ENCODE measurements at places on chromosomes 1 and 21.
A peak's percentile ranks its signal among the peaks of the same experiment; 100 is the strongest.

GRCh38 chr1:9391620-9392019, 98.9 kb downstream of the SPSB1 start:
- H3K27ac ChIP-seq, result no peak overlapping the region
- H3K4me3 ChIP-seq, result no peak overlapping the region

GRCh38 chr1:207959910-207960309, 49.0 kb upstream of the CD34 start:
- peak overlapping the region; percentile 86 for H3K4me3 ChIP-seq
- peaks cover 67% of the 10 kb centered on the region for H3K27me3 ChIP-seq
- H3K4me1 ChIP-seq, result peaks cover 47% of the 10 kb centered on the region
- no peak for DNase-seq
- H3K27ac ChIP-seq, result no peak overlapping the region

DNA sequence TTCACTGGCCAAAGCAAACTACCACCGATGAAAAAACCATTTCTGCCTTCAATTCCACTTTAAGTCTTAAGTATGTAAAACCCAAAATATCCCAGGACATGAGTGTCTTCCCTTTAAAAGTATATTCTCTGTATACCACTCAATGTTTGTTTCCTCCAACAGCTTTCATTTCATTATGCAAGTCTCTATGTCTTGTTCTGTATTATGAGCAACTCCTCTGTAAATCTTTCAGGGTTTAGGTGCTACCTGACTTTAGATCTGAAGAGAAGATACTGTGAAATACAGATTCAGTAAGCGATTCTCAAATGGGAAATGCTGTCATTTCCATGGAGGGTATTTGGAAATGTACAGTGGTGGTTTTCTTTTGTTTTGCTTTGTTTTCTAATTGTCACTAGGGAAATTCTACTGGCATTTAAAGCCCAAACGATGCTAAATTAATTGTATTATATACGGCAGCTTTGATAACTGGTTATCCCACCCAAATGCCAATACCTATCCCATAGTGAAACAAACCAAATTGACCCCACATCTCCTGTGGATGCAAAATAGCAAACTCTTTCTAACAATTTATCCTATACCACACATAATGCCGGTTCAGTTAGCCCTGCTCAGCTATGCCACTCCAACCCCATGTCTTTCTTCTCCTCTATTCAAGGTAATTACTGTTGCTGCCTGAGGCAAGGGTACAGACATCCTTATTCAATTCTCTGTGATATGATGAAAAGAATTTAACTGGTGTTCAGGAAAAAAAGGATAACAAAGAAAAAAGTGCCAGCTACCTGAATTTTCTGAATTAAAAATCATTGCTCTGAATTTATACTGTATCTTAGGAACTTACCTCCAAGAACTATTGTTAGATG, 182.8 kb downstream of the EIF4G3 start:
- peaks cover 14% of the 10 kb centered on the region for H3K36me3 ChIP-seq
- DNase-seq, result no peak
- peaks cover 28% of the 10 kb centered on the region for H3K4me1 ChIP-seq

DNA sequence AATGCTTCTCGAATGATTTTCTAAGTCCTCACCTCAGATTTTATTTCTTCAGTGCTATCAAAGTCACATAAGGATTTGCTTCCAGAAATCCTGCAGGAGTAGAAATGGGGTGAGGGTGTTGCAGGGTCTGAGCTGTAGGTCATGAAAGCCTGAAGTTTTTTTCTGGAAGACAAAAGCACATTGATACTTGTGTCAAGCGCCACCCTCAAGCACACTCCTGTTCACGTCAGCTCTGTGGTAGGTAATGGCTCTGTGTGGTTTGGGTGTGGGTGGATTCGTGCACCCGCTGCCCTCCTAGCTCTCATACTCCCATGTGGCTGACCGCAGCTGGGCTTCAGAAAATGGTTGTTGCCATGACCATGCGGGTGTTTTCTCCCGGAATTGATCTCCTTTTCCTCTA, 39.9 kb downstream of the AKNAD1 start:
- H3K36me3 ChIP-seq, result no peaks in the 10 kb centered on the region
- H3K4me3 ChIP-seq, result no peak overlapping the region
- no peaks in the 10 kb centered on the region for H3K4me1 ChIP-seq
- H3K27ac ChIP-seq, result no peak overlapping the region
- no peak for DNase-seq

DNA sequence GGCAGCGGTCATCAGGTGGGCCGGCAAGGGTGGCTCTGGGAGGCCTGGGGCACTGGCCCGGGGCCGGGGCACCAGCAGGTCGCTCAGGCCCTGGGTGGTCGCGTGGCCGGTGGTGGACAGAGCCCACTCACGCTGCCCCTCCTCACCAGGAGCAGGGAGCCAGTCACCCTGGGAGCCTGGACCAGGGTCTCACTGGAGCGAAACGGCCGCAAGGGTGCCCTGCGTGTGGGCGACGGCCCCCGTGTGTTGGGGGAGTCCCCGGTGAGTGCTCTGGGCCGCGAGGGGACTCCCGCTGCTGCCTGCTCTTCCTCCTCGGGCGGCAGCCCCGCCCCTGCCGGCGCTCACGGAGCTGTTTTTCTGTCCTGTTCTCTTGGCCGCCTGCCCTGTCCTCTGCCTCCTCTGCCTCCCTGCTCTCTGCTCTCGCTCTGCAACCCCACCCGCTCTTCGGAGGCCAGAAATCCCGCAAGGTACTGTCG, 23.5 kb downstream of the RNF223 start:
- H3K36me3 ChIP-seq, result peaks cover 52% of the 10 kb centered on the region
- H3K4me1 ChIP-seq, result peaks cover 2% of the 10 kb centered on the region
- no peak overlapping the region for H3K4me3 ChIP-seq
- DNase-seq, result no peak
- no peaks in the 10 kb centered on the region for H3K27me3 ChIP-seq

Measured in stimulated activated naive B cell treated with anti-CD40 and anti-IgM and Interleukin-4, amounts not matched to agents 10 μg/mL and 1 μg/mL and 100 μg/mL, for 72 hours (primary cell).